ENCODE measurements at places on chromosomes 2 and 18.

GRCh38 chr2:176589825-176590440 is 320.7 kb downstream of the MTX2 start:
- DNase-seq = no peak

DNA sequence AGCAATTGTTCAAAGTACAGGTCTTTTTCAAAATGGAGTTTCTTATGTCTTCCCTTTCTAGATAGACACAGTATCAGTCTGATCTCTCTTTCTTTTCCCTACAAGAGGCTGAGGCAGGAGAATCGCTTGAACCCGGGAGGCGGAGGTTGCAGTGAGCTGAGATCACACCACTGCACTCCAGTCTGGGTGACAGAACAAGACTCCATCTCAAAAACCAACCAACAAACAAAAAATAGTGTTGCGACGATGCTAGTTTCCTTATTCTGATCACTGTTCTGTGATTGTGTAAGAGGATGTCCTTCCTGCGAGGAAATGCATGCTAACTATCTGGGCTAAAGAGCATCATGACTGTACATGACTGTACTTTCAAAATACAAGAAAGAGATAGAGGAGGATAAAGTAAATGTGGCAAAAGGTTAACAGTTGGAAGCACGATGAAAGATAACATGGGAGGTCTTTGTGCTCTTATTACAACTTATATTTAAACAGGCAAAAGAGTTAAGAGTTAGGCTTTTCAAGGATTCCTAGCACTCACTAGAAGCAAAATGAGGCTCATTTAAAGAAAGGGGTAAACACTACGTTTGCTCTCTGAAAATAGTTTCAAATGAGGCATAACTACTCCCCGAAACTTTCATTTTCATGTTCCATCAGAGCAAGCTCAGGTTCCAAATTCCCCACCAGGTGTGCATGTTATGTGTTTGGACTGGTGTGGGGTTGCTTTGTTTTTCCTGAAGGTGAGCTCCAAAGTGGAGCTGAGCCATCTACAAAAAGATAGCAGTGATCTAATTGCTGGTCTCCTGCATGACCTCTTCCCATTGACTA is 23.8 kb downstream of the SOWAHC start:
- DNase-seq = peak; percentile 69

DNA sequence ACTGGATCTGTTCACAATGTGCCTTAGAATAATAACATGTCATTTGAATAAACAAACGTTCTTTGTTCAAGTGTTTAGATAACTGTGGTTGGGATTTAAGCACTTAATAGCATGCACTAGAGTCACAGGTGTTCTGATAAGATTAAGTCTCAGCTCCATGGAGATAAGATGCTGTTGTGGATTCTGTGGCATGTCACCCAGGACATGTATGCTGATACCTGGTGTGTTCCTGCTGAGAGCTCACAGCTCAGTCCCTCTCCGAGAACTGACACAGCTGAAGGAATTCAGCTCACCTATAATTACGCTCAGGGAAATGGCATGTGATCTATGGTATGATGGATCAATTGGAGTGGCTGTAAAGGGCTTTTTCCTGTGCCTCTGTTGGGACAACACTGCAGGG is 75.4 kb upstream of the ST6GAL2 start:
- DNase-seq = no peak

DNA sequence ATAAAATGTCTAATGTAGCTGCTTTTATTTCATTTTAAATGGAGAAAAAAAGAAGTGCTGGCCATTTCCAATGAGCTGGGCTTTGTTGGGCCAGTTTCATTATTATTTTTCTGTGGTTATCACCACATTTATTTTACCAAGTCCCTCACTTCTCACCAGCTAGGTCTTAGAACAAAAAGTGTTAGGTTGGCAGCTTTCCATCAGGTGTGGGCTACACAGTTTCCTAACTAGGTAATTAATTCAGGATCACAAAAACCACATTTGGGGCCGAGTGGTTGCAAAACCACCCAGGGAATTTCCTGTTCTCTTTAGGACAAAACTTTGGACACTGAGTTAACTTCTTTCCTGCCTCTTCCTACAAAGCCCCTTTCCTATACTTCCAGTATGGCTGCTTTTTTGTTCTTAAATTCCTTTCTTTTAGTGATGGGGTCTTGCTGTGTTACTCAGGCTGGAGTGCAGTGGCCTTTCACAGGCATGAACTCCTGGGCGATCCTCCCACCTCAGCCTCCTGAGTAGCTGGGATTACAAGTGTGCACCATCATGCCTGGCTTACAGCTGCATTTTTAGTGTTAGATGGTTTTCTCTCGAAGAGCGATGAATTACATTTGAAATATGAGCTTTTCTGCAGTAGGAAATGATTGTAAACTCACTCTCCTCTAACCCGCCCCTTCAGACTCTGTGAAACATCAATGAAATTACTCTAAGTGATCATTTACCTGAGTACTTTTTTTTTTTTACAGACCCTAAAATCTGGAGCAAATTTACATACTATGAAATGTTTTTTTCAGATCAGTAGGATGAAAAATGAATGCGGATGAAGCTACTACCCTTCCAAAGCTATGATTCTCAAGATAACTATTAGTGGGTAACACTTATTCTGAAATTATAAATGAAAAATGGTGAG is 2.6 kb upstream of the ZFP36L2 start:
- DNase-seq = no peak

- no peak for DNase-seq
Measured at GRCh38 chr2:231300020-231300721, 95.3 kb upstream of the B3GNT7 start.

DNA sequence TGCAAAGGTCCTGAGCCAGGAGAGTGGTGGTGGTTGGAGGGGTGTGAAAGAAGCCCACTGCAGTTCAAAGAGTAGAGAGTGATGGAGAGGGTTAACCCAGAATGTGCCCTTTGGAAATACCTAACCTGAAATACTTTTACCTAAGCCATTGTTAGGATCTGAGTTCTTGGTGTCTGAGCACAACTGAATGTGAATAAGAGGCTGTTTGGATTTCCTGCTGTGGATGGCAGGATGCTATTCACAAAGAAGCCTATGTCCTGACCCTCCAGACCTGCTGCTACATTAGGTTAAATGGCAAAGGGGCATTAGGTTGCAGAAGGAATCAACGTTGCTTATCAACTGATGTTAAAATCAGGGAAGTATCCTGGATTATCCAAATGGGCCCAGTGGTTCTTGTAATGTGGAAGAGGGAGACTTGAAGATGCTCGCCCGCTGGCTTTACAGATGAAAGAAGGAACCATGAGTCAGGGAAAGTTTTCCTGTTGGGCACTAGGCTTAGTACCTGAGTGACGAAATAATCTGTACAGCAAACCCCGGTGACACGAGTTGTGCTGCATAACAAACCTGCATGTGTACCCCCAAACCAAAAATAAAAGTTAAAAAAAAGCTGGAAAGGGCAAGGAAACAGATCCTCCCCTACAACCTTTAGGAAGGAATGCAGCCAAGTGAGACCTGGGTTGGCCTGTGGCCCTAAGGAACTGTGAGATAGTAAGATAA is 27.2 kb downstream of the ITGA6 start:
- DNase-seq = no peak

- no peak for DNase-seq
Measured at GRCh38 chr2:172722481-172722880, 13.2 kb upstream of the RAPGEF4 start.

DNA sequence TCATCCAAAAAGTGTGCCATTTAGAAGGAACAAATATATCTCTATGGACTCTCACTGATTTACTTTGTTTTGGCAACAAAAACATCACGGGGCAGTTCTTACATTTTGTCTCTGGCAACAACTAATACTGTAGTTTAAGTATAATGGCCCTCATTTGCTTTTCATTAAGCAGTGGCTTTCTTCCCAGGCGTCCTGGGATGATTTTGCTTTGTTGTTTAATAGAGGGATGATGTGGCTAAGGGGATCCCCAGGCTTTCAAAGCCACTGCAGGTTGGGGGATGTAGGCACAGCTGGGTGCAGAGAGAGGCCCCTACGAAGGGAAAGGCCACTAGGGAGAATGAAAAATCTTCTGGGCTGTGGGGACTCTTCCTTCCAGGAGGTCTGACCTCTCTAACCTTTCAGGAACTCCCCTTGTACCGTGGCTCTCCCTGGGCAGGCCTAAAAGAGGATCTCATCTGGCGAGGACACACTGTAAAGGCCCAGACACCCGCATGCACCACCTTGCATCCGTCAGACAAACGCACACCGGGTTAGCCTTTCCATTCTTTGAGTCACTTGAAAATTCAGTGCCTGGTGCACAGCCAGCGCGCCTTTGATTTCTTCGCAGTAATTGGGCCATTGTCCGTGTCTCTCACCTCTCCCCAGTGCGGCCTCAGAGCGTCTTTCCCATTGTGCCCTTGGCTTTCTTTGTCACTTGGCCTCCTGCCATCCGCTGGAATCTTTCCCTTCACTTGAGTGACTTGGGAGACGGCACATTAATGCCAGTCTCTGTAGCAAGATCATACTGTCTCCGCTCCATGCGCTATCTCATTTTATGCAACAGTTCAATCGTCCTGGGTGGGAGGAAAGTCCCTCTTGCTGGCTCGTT is 40.3 kb upstream of the AFF3 start:
- no peak for DNase-seq

GRCh38 chr18:6158958-6159357 is 255.8 kb downstream of the L3MBTL4 start:
- DNase-seq = no peak

GRCh38 chr2:126900646-126901319 is 2.1 kb downstream of the TEX51 start:
- DNase-seq = no peak

GRCh38 chr2:149278161-149278871 is 52.1 kb upstream of the LYPD6 start:
- no peak for DNase-seq

DNA sequence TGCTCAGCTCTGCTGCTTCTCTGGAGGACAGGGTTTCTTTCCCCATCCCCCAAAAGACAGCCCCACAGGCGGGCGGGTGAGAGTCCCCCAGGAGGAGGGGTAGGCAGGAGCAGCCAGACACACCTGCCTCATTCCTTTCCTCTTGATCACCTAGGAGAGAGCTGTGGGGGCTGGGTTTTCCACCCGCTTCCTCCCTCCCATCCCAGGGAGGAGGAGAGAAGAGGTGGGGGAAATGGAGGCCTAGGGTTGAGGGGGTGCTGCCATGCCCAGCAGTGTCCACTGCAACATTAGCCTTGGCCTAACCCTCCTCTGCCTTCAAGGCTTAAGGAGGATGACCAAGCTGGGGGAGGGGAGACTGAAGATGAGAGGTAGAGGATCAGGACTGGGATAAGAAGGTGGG is 14.7 kb downstream of the WNT10A start:
- no peak for DNase-seq

- no peak for DNase-seq
Measured at GRCh38 chr2:133456156-133456555, 112.1 kb downstream of the NCKAP5 start.

DNA sequence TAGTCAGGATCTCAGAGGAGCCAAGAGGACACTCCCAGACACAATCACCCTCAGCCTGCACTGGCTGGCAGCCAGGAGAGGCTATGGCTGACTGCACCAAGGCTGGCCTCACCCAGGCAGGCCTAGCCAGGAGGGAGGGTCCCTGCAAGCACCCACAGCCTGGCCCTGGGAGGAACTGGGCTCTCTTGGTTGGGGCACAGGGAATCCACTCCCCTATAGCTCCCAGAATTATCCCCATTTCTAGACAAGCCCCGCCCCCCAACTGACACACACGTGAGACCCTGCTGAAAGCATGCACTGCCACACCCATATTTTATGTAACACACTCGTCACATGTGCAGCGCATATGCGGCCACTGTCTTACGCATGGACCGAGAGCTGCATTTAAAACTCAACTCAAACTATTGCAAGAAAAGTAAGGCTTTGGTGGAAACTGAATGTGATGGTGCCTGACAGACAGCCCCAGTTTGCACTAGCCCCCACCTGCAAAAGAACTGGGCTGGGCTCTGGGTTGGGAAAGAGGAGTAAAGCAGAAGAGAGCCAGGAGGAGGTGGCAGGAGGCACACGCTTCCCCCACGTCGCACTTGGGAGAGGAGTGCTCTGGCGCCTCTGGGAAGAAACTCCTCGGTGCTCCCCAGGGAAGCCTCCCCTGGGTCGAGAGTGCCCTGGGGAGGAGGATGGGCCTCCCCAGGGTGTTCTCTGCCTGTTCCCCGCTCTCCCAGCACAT is 28.9 kb upstream of the ARHGEF4 start:
- no peak for DNase-seq

DNA sequence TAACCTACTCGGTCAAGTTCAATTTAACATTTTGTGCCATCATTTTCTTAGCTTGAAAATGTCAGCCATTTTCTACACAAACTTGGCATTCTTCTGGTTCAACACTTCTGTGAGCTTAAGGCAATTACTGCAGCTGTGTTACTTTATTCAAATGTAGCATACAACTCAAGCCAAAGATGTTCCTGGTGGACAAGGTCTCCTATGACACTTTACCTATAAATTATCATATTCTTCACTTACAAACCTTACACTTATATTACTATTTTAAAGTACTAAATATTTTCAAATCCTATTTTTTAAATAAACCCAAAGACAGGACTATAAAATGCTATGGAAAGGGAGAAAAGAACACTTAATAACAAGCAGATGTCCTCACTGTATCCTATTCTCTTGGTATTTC is 1045.3 kb downstream of the TSN start:
- DNase-seq = no peak

GRCh38 chr2:229409751-229410181 is 138.7 kb upstream of the PID1 start:
- no peak for DNase-seq

- DNase-seq = no peak
Measured at GRCh38 chr2:238948765-238949641, 101.1 kb downstream of the TWIST2 start.

GRCh38 chr2:181231151-181231550 is 226.0 kb upstream of the ITGA4 start:
- no peak for DNase-seq

DNA sequence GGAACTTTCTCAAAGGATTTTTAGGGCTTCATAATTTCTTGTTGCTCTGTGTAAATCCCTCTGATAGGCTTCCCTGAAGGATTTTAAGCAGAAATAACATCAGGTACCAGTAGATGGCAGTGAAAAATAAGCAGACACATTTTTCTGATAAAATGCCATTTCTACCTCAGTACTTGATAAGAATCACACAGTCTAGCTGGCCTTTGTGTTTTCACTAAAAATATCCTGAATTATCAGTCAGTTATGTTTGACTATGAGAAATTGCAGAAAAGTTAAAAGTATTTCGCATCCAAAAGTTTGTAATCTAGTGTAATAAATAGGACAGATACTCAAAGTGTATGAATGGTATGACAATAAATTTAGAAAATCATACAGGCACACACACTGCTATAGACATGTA is 68.7 kb downstream of the DNAJC10 start:
- DNase-seq = peak; percentile 12

DNA sequence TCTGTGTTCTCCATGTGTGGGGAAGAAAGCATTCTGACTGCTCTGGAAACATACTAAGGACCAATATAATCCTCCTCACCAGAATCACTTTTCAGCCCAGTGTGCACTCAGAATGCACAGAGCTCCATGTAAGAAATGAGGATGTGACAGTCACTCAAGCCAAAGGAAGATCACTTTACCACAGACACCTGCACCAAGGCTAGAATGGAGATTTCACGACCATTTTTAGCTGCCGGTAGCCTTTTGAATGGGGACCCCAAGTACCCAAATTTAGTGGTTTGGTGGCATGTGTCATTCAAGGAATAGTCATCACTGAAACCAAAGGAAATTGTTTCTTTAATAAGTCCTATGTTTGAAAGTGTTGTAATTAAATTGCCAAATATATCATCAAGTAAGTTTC is 613.2 kb upstream of the ACVR2A start:
- DNase-seq = no peak

GRCh38 chr2:196980473-196980872 is 54.0 kb upstream of the PGAP1 start:
- DNase-seq = no peak

GRCh38 chr2:134447669-134448068 is 193.8 kb downstream of the MGAT5 start:
- no peak for DNase-seq
